ENCODE measurements at places on chromosomes 5 and 9. TPM values are rescaled to one million over a fixed set of nuclear protein-coding genes. Genes with fewer than 3 reads are reported as not detected.

Gene PHF24
- 1.1 TPM for total RNA-seq

Gene NR4A3
- 5.6 TPM for total RNA-seq

Gene MAPKAP1
- total RNA-seq: 51.5 TPM

Gene SYK
- total RNA-seq: 0.24 TPM
